Osteocyte (in vitro differentiated cells): ENCODE measurements at places on chromosomes 3 and 15. TPM values are rescaled to one million over a fixed set of nuclear protein-coding genes. Genes with fewer than 3 reads are reported as not detected.
A peak's percentile ranks its signal among the peaks of the same experiment; 100 is the strongest.

DNA sequence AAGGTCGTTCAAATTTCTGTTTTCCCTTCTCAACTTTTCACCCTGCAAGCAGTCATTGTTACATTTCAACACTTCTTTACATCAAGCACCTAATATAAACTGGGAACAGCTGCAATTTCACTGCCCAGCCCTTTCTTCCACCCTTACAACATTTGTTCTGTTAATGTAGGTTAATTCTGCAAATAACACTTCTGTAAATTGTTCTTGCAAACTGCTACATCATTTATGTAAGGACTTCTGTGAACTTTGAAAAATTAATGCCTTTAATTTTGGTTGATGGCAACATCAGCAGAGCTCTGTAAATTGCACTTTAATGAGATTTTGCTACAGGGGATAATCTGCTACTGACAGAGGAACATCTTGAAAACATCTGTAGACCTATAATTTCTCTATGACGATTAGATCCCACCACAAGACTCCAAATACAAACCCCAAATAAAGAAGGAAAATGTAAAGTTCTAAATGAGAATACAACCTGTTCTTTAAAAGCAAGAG is 93.5 kb downstream of the ZIC4 start:
- no peak for DNase-seq

- DNase-seq: no peak
Measured at GRCh38 chr15:89112341-89112971, 24.2 kb downstream of the ABHD2 start.

GRCh38 chr3:45547764-45548680 is 46.5 kb upstream of the LIMD1 start:
- no peak for DNase-seq

DNA sequence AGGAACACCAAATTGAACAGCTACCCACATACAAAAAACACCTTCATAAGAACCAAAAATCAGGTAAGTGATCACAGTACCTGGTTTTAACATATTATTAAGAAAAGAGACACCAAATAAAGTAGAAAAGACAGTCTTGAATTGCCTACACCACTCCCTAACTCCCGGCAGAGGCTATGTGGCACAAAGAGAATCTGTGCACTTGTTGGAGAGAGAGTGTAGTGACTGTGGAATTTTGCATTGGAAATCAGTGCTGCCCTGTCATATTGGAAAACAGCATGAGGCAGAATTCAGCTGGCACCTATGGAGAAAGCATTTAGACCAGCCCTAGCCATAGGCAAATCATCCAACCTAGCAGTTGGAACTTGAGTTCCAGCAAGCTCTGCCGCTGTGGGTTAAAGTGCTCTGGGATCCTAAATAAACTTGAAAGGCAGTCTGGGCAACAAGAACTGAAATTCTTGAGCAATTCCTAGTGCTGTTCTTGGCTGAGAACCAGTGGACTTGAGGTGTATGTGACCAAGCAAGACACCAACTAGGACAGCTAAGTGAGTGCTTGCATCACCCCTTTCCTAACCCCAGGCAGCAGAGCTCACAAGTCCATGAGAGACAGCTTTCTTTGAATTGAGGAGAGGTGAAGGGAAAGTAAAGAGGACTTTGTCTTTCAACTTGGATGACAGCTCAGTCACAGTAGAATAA is 969.6 kb upstream of the ALCAM start:
- DNase-seq: no peak

DNA sequence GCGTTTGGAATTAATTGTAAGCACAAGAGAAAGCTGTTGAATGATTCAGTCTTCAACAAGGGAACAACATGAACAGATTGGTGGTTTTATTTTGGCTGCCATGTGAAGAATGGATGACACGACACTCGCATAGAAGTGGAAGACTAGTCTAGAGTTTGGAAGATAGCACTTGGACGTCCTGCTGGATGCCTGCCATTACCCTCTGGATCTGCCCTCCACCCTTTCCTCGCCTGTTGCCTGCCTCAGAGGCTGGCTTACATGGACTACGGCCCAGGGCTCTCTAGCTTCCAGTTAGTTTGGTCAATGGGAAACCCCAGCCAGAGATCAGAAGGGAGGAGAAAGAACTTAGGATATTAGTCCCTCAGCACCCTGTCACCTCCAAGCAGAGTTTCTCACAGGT is 493.5 kb downstream of the FHIT start:
- no peak for DNase-seq

DNA sequence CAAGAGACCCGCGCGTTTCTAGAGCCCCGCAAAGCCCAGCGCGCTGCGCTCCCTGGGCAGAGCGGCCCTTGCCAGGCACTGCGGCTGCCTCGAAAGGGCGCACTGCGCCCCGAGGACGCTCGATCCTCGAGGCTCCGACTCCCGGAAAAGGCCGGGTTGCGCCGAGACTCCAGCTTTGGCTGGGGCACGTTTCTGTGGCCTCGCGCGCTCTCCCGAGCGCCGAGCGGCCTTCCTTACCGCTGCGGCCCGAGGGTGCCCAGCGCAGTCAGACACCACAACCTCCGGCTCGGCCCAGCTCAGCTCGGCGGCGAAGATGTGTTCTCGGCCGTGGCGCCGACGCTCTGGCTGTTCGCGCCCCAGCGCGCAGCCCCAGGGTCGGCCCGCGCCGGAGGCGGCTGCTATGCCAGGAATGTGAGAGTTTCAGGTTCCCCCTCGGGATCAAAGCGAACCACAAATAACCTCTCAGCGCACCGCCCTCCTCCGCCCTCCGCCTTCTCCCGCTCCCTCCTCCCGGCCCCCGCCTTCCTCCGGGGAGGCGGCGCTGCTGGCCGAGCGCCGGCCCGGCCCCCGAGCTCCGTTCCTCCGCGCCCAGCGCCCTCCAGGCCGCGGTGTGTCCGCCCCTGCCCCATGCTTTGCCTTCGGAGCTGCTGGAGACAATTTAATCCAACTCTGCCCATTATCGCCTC is at the start of gene AMOTL2:
Gene AMOTL2, minus strand, starts transcription at position 343 of the 686 bp plus-strand sequence. CDS start 3,014 bp downstream, outside the sequence.
- peak; percentile 97 for DNase-seq

- DNase-seq: no peak
Measured at GRCh38 chr15:93610944-93611343, 521.9 kb upstream of the RGMA start.

DNA sequence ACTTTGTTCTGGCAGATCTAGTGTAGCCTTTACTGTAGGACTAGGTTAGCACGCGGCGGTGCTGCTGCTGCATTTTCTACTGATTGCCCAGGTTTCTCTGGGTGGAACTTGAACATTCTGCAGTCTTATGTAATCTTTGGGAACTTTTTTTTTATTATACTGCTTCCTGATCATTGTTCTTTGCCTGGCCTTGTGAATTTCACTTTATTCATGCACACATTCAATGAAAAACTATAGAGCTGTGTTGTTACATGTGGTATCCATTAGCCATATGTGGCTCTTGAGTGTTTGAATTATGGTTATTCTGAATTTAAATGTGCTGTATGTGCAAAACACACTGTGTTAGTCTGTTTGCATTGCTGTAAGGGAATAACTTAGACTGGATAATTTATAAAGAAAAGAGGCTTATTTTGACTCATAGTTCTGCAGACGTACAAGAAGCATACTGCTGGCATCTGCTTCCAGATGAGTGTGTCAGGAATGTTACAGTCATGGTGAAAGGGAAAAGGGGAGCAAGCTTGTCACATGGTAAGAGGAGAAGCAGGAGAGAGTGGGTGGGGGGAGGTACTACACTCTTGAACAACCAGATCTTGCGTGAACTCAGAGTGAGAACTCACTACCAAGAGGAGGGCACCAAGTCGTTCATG is 26.5 kb downstream of the MEF2A start:
- DNase-seq: no peak

- DNase-seq: no peak
Measured at GRCh38 chr3:69697381-69697780, 41.9 kb upstream of the MITF start.

- DNase-seq: no peak
Measured at GRCh38 chr3:167913219-167913835, 177.8 kb downstream of the SERPINI1 start.

DNA sequence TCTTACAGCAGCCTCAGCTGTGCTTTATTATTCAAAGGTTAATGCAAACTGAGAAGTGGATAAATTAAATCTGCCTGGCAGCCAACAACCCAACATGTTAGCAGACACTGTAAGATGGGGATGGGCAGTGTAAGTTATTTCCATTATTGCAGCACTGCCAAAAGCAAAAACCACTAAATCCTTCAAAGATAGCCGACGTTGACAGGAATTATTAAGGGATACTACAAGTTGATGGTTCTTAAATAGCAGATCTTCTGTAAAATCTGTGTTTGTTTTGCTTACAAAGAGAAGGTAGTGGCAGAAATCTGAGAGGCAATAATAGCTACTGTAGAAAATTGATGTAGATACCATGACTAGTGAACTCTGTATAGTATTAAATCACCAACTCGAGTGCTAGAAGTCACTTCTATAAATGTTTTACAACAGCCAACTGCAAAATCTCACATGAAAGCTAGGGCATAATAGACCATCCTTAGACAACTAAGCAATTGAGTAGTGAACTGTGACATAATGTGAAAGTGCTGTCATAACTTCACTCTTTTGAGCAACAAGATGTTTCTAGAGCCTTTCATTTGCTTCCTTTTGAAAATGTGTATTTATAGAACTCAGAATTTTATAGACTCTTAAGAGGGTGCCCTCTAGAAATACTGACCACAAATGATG is 278.6 kb downstream of the UBE2E2 start:
- no peak for DNase-seq

DNA sequence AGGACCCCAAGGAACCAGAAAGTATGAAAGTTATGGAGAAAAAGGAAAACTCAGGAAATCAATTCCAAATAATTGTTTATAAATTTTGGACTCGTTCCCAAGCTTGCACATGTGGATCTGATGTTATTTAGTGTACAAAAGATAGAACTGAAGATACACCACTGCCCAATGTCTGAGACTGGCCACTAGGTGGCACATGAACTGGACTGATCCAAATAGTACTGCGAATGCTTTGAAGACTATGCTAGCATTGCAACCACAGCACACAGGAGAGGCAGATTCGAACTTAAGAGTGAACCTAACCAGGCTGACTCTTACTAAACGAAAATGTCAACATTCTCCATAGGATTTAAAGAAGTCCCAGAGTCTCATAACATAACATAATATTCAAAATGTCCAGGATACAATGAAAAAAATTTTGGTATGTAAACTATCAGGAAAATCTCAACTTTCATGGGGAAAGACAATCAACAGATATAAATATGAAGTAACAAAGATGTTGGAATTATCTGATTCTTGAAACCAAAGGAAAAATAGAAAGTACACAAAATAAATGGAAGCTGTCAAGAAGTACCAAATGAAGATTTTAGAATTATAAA is 596.7 kb downstream of the FGF12 start:
- no peak for DNase-seq

Gene ARPP19
- 165 and 169 TPM in 2 replicates for total RNA-seq

Gene C3orf85
- not detected in 2 replicates for total RNA-seq

Gene GOLGA6L7
- total RNA-seq: not detected in 2 replicates

Gene ADAMTS9
- 0.94 and 1.5 TPM in 2 replicates for total RNA-seq

Gene TMEM158
- 15.0 and 15.1 TPM in 2 replicates for total RNA-seq

Gene SLC24A5
- total RNA-seq: not detected in 2 replicates

Gene TIGIT
- total RNA-seq: not detected in 2 replicates

Gene CD200R1
- not detected in 2 replicates for total RNA-seq
